ENCODE measurements at places on chromosomes 12 and 14.

- DNase-seq: no peak
Observed at GRCh38 chr12:129207084-129207483, 353.8 kb downstream of the GLT1D1 start.

GRCh38 chr14:102545461-102546265 lies 36.1 kb upstream of the ANKRD9 start:
- no peak for DNase-seq

DNA sequence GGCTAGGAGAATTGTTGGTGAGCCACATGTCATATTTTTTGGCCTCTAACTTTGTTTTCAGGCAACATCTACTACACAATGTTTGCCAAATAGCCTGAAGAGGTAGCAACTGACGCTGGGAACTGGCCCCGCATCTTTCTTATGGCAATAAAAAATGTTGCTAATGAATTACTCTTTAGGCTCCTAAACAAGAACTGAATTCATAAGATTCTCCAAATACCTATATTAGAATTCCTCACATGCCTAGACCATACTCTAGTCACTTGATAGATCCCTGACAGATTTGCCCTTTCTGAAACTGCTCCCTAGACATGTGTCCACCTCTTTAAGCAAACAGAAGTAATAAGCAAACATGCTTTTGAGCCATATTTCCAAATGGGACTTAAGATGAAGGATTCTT lies 209.0 kb upstream of the ATXN7L3B start:
- no peak for DNase-seq

- no peak for DNase-seq
Observed at GRCh38 chr12:24480766-24481449, 468.0 kb downstream of the BCAT1 start.

DNA sequence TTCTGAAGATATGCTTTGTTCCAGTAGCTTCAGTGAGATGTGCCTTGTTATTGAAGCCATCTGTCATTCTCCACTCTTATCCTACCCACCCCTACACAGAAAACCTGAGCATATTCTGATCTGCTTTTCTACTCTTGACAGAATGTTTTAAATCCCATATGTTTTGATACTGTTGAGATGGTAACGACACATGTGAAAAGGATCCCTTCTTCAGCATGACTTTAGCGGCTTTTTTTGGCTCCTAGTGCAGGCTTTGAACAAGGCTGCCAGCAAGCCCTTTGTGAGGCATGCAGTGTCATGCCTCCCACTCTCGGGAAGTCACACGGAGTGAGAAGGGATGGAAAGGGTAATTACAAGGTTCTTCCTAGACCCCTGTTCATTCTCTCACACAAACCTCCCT lies 228.8 kb upstream of the RGS6 start:
- no peak for DNase-seq

GRCh38 chr12:27460471-27460978 lies 14.0 kb downstream of the SMCO2 start:
- no peak for DNase-seq

DNA sequence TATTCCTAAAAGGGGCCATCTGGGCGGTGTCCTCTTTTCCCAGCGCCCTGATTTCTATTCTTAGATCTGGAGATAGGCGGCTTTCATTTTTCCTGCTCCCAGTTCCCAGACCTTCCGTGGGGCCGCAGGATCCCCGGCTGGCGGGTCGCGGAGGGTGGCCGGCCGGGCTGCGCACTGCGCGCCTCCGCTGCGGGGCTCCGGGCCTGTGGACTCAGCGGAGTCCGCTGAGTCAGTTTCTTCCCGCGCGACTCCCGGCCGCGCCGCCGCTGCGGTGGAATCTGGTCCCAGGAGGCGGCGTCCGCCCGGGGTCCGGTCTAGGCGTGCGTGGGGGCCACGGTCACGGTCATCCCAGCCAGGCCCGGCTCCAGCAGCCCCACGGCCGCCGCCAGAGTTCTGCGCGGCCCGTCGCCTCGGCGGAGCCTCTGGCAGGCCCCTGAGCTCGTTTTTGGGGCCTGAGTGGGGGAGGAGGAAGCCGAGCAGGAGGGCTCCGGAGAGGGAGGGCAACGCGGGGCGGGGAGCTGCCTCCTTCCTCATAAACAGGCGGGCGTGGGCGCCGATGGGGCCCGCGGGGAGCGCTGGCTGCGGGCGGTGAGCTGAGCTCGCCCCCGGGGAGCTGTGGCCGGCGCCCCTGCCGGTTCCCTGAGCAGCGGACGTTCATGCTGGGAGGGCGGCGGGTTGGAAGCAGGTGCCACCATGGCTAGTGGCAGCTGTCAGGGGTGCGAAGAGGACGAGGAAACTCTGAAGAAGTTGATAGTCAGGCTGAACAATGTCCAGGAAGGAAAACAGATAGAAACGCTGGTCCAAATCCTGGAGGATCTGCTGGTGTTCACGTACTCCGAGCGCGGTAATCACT lies at the start of gene LRRK2:
Gene LRRK2, plus strand, starts transcription at position 559 of the 853 bp plus-strand sequence. Its CDS starts 135 bp downstream, at position 694.
- DNase-seq: peak; percentile 48

- peak; percentile 79 for DNase-seq
Observed at GRCh38 chr12:110647631-110648040, 33.7 kb downstream of the TCTN1 start.

GRCh38 chr12:107906707-107907106 lies 132.2 kb downstream of the ASCL4 start:
- no peak for DNase-seq

- DNase-seq: no peak
Observed at GRCh38 chr12:99985129-99985570, 414 bp upstream of the ANKS1B start.

- no peak for DNase-seq
Observed at GRCh38 chr14:103533999-103534575, 5.1 kb downstream of the TRMT61A start.

GRCh38 chr12:113165521-113166450 lies 16.3 kb downstream of the CFAP73 start:
- DNase-seq: no peak

GRCh38 chr14:85359505-85359904 lies 170.4 kb upstream of the FLRT2 start:
- DNase-seq: no peak

- peak; percentile 76 for DNase-seq
Observed at GRCh38 chr14:101120641-101121507, 217.4 kb upstream of the RTL1 start.

GRCh38 chr12:15428632-15429031 lies 106.3 kb downstream of the PTPRO start:
- DNase-seq: no peak

DNA sequence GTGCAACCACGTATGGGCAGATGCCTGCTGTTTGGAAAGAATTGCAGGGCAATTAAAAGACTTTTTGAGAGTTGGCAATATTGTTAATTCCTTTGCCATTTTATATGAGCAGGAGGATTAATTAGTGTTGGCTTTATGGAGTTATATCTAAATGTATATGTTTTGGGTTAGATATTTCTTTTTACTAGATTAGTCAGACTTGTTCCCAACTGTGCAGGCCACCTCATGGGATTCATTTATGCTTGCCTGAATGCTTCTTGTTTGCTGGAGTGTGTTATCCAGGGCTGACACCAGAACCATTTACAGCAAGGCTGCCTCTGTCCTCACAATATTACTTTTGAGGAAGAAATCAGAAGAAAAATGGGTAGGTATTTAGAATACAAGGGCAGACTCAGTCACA lies 192.5 kb downstream of the KTN1 start:
- no peak for DNase-seq

GRCh38 chr12:79360286-79360685 lies 330.5 kb downstream of the PAWR start:
- DNase-seq: no peak

GRCh38 chr12:89072294-89073026 lies 279.8 kb downstream of the DUSP6 start:
- DNase-seq: no peak

GRCh38 chr12:27336282-27336653 lies 3.6 kb downstream of the BMAL2 start:
- no peak for DNase-seq

DNA sequence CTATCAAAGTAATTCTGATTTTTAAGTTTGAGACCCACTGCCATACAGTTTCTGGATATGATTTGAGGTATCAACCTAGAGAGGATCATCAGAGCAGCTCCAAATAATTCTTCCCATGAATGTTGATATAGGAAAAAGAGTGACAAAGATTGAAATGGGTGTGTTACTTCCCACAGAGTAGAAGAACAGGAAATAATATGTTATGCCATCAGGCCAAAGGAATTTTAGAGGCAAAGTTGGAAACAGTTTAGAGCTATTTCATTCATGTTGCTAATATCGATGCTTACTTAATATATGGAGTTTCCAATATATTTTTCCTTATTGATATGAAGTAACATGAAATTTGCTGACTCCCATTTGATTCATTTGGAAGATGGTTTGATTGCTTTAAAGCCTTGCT lies 8.9 kb upstream of the MSRB3 start:
- DNase-seq: no peak

GRCh38 chr12:108916336-108916735 lies 36.4 kb downstream of the DAO start:
- DNase-seq: no peak

- no peak for DNase-seq
Observed at GRCh38 chr12:47190271-47190750, 110.6 kb upstream of the AMIGO2 start.

DNA sequence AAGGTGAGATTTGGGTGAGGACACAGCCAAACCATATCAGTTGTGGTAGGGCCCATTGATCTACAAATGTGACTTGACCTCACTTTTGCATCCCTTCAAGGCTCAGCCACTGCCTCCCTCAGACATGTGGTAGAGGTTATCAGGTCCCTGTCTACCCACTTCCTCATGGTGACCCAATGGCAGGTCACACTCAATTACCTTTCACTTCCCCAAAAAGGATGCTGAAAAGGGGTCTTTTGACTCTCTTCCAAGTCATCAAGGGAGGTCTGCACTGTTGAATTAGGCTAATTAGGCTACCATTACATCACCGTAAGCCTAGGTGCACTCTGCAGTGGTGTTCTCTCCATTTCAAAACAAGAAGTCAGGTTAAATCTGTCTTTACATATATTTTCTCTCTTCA lies 22.6 kb upstream of the DRAM1 start:
- no peak for DNase-seq

- peak; percentile 41 for DNase-seq
Observed at GRCh38 chr12:9364224-9365176, 156.3 kb upstream of the PZP start.

DNA sequence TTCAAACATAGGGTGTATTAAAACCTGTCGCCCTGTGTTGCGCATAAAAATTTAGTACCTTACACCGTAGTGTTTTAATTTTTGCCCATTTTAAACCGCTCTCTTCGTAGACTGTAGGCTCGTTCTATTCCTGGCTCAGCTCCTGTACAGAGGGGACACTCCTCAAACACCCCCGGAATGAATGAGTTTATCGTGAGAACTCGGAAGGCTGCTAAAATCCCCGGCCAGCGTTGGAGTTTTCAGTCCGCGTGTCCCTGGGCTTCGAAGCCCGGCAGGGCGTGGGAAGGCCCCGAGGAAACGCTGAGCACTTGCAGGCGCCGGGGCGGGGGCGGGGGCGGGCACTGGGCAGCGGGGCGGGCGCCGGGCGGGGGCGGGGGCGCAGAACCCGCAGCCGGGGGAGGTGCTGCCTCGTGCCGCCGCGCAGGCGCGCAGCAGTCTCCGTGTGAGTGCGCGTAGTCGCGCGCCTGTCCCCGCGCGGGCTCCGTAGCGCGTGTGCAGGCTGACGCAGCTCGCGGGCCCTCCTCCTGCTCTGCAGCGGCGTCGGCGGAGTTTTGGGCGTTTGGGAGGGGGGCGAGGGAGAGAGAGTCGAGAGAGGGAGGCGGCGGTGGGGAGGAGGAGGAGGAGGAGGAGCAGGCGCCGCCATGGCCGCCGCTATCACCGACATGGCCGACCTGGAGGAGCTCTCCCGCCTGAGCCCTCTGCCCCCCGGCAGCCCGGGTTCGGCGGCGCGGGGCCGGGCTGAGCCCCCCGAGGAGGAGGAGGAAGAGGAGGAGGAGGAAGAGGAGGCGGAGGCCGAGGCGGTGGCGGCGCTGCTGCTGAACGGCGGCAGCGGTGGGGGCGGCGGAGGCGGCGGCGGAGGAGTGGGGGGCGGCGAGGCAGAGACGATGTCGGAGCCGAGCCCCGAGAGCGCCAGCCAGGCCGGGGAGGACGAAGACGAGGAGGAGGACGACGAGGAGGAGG lies at the start of gene AEBP2:
Gene AEBP2, plus strand, starts transcription at position 434 of the 960 bp plus-strand sequence. Its CDS starts 208 bp downstream, at position 642.
- DNase-seq: peak; percentile 97

Measured in CD4-positive, alpha-beta T cell treated with Interleukin-4 for 1 hour (primary cell).